ENCODE measurements at places on chromosomes 12 and 14. TPM values are rescaled to one million over a fixed set of nuclear protein-coding genes. Genes with fewer than 3 reads are reported as not detected.

PIWIL1 gene
- total RNA-seq, result not detected

- no peak for DNase-seq
Measured at GRCh38 chr14:33110737-33111443, 172.2 kb downstream of the NPAS3 start.

- no peak for DNase-seq
Measured at GRCh38 chr12:123479442-123480180, 21.7 kb downstream of the SNRNP35 start.

NTF3 gene
- total RNA-seq, result 0.49 TPM

ZFHX2 gene
- total RNA-seq, result 1.8 TPM

DNA sequence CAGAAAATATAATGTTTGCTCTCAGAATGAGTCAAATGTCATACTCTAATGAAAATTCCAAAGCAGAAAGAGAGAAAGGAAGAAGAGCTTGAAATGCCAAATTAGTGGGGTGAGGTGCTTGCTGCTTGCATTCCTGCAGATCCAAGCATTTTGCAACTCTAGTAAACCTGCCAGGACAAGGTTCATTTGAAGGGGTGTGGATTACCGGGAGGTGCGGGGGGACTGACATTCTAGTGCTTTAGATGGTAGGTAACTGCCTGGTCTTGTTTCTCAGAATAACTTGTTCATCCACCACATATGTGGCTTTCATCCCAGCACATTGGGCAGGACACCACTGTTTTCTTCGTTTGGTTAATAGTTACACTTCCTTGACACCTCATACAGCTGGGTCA, 144.4 kb downstream of the AKAP6 start:
- DNase-seq, result peak; percentile 20

NTS gene
- not detected for total RNA-seq

CCDC177 gene
- total RNA-seq, result not detected
